ENCODE measurements at places on chromosomes 12 and 14.

DNA sequence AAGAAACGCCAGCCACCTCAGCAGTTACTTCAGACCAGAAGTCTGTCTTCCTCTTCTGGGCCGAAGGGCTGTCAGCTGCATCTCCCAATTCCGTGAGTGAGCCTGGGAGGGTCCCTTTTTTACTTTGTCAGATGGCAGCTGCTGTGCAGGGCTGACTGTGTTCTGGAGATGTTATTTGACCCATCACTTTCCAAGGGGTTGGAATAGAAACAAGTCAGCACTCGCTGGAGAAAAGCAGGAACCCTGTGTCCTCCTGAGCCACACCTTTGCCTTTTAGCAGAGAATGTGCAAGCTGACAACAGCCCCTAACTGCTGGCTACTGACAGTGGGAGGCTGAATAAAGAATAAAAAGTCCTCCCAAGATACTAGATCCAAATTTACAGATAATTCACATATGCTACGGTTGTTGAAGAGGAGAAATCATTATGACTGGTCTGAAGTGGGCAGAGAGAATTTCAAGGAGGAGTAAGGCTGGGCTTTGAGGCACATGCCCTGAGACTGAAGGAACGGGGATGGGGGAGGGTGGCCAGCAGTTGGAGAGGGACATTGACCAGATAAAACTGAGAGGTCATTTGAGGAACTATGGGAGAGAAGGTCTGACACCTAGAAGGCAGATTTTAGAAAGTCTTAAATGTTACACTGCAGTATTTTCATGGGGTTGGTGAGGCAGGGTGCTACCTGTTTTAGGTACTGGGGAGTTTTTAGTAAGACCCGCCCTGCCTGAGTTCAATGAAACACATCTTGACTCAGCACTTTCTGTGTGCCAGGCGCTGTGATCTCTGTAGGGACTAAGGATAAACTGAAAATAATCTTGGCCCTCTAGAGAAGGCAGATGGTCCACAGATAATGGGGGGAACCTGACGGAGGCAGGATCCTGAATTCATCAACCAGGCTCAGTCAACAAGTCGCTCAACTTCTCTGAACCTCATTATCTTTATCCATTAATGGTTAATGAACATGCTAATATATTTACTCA lies 27.4 kb downstream of the FAM234B start:
- ATAC-seq, result peak; percentile 72

GRCh38 chr12:12216349-12217017 lies 50.4 kb downstream of the LRP6 start:
- no peak for ATAC-seq

DNA sequence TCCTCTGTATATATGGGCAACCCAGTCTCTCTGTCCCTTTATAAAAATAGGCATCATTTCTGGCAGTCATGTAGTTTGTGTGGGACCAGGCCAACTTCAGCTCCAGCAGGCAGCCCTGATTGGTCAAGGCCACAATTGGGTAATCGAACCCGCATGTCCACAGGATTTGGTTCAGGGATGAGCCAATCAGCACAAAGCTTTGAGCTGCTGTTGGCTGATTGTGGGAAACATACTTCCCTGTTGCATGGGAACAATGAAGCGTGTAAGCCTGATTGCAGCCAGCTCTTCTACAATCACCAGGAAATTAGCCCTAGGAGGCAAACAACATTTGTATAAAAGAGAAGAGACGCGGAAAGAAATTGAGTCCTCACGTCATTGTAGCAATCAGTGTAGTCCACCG lies 328.6 kb downstream of the PCNX1 start:
- ATAC-seq, result peak; percentile 57

DNA sequence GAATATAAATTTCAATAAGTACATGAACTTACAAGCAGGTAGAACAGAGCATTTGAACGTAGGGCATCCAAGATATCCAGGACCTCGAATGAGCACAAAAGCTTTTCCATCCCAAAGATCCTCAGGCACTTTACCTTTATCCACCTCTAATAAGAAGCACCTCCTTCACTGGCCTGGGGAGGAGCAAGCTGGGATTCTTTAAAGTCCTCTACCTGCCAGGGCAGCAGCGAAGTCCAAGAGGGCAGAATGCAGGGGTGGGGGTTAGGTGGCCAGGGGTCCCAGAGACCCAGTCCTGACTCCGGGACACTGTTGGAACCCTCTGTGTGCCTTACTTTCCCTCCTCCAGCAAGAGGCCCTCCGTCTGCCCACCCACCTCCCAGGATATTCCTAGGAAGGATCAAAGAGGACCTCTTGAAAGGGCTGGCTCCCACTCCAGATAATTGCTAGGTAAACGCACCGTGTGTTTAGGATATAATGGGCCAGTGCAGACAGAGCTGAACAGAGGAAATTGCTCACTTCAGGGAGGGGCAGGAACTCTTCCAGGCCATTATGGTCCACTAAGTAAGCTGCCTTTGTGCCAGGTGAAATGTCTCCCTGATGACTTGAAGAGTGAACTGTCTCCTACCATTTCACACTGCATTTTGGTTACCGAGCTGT lies 68.1 kb downstream of the TTC9 start:
- peak; percentile 64 for ATAC-seq

GRCh38 chr14:62003701-62004100 lies 241.5 kb downstream of the SNAPC1 start:
- no peak for ATAC-seq

GRCh38 chr12:28114488-28114887 lies 75.8 kb upstream of the CCDC91 start:
- no peak for ATAC-seq

DNA sequence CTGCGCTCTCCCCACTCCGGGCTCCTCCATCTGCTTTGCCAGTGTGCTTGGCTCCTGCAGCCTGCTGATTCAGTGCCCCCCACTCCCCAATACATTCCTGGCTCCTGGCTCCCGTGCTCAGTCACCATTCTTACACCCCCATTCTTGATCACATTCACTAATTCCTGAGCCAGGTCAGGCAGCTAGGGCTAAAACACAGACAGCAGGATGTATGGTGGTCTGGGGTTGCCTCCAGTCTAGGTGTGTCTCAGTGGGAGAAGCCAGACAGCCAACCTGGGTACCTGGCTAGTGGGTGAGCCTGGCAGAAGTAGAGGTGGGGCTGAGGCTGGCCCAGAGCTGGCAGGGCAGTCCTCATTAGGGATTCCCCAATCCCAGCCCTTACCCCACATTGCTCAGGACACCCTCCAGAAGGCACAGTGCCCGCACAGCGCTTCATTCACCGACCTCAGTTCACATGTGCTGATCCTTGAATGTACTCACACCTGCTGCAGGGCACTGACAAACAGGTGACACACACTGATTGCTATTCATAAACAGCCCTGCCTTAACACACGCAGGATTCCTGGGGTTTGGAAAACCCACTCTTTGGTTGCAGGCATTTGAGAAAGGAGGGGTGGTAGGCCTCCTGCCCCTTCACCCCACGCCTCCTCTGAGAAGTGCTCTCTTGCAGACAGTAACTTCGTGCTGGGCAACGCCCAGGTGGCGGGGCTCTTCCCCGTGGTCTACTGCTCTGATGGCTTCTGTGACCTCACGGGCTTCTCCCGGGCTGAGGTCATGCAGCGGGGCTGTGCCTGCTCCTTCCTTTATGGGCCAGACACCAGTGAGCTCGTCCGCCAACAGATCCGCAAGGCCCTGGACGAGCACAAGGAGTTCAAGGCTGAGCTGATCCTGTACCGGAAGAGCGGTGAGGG lies 1.7 kb downstream of the KCNH3 start:
- peak; percentile 36 for ATAC-seq

DNA sequence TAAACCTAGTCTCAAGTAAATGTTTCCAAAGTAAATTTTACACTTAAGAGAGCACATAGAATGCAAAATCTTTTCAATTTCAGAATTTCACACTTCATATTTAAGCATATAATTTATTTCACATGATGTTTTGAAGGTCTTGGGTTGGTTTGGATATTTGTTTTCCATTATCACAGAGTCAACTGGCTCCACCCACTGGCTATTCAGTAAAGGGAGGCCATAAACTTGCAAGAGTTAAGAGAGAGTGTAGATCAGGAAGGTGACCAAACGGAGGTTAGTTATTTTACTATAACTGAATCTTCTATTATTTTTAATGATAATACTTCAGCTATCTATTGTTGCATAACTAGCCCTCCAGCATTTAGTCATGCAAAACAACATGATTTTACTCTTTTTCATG lies 6.2 kb upstream of the CPNE8 start:
- no peak for ATAC-seq

DNA sequence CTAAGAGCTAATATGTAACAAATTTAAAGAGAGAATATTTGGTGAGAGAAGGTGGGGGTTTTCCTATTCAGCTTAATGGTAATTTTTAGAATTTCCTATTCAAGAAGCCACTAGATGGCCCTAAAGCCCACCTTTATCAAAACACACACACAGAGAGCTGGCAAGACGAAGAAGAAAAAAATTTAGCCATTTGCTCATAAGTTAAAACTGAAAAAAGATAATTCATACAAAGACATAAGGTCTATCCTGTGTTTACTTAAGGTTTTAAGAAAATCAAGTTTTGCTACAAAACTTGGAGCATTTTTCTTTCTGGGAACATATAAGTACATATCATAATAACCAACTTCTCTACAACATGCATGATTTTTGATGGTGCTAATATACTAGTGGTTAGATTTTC lies 46.8 kb upstream of the PCED1B start:
- ATAC-seq, result peak; percentile 53

DNA sequence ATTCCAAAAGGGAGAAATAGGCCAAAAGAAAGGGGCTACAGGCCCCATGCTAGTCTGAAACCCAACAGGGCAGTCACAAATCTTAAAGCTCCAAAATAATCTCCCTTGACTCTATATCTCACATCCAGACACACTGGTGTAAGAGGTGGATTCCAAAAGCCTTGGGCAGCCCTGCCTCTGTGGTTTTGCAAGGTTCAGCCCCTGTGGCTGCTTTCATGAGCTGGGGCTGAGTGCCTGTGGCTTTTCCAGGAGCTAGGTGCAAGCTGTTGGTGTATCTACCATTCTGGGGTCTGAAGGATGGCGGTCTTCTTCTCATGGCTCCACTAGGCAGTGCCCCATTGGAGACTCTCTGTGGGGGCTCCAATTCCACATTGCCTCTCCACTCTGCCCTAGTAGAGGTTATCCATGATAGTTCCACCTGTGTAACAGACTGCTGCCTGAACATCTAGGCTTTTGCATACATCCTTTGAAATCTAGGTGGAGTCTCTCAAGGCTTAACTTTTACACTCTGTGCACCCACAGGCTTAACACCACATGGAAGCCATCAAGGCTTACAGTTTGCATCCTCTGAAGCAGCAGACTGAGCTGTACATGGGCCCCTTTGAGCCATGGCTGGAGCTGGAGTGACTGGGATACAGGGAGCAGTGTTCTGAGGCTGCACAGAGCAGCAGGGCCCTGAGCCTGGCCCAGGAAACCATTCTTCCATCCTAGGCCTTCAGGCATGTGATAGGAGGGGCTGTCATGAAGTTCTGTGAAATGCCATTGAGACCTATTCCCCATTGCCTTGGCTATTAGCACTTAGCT lies 66.5 kb upstream of the ABCD2 start:
- ATAC-seq, result no peak

DNA sequence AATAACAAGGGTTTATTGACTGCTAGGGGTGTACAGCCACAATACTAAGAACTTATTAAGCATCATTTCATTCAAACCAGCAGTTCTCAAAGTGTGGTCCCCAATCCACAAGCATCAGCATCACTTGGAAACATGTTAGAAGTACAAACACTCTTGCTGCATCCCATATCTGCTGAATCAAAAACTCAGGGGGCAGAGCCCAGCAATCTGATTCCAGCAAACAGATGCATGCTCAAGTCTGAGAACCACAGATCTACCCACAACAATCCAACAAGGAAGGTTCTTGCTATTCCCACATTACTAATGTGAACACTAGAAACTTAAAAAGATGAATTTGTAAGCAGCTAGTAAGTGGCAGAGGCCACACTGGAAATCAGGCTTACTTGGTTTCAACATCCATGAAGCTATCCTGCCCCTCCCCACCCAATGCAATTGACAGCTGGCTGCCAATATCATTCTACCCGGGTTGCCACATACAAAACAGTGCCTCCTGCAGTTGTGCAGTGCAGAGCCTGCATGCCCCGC lies 6.2 kb downstream of the KRT77 start:
- no peak for ATAC-seq

- no peak for ATAC-seq
Measured at GRCh38 chr14:77026166-77026929, 2.2 kb downstream of the IRF2BPL start.

DNA sequence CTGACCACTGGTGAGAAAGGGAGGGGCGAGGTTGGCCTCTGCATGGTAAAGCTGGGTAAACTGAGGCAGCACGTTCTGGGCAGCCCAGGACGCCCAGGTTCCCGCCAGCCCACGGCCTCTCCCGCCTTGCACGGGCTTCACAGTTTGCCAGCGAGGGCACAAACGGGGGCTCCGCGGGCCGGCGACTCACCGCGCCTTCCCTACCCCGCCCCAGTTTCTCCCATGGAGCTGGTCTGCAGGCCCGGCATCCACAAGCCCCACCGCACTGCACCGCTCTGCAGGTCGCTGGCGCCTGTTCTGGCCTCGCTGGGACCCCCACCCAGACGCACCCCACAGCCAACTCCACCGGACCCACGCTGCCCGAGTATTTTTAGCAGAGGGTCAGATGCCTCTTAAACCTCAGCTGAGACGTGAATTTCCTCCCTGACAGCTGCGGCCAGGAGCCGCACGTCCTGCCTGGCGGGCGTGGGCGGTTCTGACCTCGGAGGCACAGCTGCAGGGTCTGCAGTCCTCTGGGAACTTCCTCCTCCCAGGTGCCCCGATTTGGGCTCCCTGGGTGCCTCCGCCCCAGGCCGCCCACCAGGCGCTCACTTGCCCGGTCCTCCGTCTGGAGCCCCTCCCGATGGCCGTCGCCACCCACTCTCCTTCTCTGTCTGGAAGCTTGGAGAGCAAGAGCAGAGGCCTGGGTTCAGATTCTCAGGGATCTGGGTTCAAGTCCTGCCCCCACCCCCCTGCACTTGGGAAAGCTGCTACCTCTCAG lies 29.5 kb upstream of the INF2 start:
- ATAC-seq, result no peak

DNA sequence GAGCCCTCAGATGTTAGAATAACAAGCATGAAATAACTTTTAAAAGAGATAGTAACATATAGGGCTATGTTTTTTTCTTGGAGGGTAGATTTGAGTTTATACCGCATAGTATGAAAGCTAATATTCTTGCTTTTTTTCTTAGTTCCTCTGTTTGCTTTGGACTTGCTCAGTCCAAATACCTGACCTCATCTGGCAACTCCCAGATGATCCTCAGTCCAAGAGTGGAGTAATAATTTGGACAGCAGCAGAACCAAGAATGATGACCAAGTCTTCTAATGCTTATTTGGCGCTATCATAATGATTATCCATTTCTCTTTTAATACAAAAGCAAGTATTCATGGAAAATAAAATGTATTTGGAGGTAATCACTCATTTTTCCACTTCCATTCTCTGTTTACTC lies 45.6 kb downstream of the GUCY2C start:
- ATAC-seq, result no peak

GRCh38 chr14:59482541-59483331 lies 1.5 kb downstream of the L3HYPDH start:
- peak; percentile 42 for ATAC-seq

Data from esophagus mucosa (tissue), 1 donor.